CD4-positive, alpha-beta T cell treated with Interferon gamma for 1 hour (primary cell): ENCODE measurements at places on chromosomes 5 and 9.

DNA sequence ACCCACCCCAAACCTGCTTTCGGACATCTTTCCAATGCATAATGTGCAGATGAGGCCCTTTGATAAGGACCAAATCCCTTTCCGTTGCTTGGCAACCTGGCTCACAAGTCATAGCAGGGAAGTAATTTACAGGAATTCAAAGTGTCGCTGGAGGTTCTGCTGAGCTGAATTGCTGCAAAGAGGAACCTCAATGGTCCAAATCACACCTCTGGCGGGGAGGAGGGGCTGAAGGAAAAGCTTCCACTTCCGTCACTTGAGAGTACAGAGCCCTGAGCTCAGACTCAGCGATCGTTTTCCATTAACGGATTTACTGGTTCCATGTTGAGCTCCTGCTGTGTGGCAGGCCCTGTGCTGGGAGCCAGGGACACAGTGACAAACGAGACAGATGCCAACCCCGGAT is 99.3 kb downstream of the KCNIP1 start:
- no peak for DNase-seq

GRCh38 chr5:174903172-174903732 is 178.9 kb downstream of the MSX2 start:
- no peak for DNase-seq

GRCh38 chr5:148403344-148403743 is 19.6 kb downstream of the FBXO38 start:
- DNase-seq, result no peak

DNA sequence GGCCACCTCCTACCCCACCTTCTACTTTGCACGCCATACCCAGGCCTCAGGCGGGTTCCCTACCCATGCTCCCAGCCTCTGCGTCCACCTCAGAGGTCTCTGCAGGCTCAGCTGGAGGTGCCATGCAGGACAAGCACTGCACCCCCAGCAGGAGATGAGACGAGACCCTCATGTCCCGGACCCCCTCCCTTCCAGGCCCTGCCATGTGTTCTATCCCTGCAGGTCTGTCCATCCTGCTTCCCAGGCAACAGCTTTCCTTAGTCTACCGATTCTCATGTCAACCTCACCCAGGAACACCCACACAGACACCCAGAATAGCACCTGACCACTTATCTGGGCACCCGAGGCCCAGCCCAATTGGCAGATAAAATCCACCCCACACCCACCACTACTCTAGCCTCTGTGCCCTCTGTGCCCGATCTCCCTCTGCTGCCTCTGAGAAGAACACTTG is 52.1 kb downstream of the SEMA4D start:
- no peak for DNase-seq

DNA sequence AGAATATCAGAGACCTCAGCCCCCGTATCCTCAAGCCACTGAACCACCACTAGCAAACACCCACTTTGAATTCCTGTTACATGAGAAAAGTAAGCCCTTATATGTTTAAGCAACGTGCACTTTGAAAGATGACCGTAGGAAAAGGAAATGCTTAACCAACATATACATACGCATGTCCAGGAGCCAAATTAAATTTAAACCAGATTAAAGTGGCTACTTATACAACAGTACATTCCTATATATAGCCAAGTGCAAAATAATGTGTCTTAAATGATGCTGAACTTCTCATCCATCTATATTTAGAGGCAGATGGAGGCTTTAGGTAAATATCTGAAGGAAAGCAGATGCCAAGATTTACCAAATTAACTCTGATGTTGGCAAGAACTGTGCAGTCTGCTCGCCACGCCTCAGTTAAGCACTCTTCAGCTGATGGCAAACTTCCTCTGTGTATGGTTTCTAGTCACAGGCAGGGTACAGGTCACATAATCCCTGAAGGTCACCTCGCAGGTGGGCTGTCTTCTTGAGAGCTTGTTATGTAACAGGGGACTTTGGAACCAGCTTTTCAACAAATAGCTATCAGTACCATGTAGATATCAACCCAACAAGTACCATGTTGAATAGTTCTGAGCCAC is 8.6 kb downstream of the GCNT4 start:
- no peak for DNase-seq

DNA sequence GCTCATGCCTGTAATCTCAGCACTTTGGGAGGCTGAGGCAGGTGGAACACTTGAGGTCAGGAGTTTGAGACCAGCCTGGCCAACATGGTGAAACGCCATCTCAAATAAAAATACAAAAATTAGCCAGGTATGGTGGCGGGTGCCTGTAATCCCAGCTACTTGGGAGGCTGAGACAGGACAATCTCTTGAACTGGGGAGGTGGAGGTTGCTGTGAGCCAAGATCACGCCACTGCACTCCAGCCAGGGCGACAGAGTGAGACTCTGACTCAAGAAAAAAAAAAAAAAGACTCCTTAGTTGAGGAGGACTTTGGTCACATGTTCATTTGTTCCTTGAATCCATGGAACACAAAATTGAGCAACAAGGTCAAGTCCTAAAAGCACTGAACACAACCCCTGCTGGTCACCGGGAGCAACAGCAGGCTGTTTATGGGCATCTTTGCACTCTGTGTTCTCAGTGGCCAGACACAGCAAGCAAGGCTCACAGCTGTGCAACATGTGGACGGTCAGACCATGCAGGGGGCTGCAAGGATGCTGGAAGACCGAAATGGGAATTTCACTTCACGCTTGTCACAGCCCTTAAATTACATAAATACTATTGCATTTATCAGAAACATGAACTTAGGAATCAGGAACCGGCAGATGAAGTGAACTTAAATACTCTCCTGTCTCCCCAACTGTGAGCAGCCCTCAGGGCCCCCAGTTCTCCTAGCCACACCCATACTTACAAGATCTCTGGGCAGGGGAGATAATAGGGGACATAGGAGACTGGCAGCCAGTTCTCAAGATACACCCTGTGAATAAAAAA is 2.8 kb downstream of the GBGT1 start:
- peak; percentile 34 for DNase-seq

- DNase-seq, result no peak
Measured at GRCh38 chr5:31630931-31631330, 8.0 kb upstream of the PDZD2 start.

GRCh38 chr9:25954209-25954608 is 276.0 kb upstream of the TUSC1 start:
- DNase-seq, result no peak

DNA sequence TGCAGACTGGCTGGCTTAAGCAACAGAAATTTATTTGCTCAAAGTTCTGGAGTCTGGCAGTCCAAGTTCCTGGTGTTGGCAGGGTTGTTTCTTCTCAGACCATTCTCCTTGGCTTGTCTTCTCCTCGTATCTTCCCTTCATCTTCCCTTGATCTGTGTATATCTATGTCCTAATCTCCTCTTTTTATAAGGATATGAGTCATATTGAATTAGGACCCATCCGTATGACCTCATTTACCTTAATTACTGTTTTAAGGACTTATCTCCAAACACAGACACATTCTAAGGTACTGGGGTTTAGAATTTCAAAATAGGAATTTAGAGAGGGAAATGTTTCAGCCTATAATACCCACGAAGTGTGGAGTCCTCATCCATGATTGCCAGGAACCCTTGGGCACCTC is 13.1 kb upstream of the LPAR1 start:
- DNase-seq, result no peak

GRCh38 chr5:103127292-103127817 is 7.3 kb downstream of the PPIP5K2 start:
- no peak for DNase-seq

DNA sequence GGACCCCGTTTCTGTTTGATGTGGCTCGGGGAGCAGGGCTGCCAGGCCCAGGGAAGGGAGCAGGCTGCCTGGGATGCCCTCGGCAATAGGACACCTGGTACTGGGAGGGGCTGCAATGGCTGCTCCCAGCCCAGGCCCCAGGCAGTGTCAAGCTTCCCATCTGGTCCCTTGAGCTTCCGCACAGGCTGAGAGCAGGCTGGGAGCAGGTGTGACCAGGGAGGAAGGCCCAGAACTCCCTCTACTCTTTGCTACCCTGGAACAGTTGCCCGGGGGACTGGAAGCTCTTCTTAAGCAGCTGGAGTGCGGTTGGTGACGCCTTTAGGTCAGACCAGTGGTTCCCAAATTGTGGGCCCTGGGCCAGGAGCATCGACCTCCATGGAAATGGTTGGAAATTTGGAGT is 186.9 kb downstream of the GADD45G start:
- DNase-seq, result no peak

- no peak for DNase-seq
Measured at GRCh38 chr5:152801886-152802285, 396.8 kb upstream of the NMUR2 start.

GRCh38 chr5:5432020-5432707 is 9.7 kb downstream of the ICE1 start:
- DNase-seq, result no peak

DNA sequence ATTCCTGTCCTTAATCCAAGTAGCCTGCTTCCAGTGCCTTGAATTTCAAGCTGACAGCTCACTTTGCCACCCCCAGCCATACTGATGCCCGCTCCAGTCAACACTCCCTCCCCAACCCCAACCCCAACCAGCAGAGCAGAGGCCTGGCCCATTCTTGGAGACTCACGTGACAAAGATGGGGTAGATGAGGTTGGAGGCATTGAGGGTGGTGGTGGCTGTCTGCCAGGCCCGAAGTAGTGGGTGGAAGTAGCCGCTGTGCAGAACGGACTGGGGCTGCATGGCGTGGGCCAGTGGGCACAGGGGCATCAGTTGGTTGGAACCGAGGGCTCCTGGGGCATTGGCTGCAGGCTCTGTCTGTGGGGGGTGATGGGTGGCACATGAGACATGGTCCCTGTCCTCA is 7.8 kb downstream of the ALAD start:
- DNase-seq, result no peak

DNA sequence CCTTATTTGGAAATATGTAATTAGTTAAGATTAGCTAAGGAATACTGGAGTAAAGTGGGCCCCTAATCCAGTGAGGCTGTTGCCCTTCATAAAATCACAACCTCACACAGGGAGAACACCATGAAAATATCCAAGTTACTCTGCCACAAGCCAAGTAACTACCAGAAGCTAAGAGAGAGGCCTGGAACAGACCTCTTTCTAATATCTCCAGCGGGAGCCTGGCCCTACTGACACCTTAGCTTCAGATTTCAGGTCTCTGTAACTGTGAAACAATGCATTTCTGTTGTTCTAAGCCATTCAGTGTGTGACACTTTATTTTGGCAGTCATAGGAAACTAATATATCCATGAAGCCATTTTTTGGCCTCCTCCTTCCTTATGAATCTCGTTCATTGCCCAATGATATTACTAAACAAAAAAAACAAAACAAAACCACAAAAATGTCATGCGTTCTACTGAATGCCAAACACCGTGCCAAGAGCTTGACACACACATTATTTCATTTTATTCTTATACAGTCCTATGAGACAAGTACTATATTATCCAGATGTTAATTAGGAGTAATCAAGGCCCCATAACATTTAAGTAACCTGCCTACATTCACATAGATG is 699.0 kb downstream of the MAT2B start:
- DNase-seq, result no peak

DNA sequence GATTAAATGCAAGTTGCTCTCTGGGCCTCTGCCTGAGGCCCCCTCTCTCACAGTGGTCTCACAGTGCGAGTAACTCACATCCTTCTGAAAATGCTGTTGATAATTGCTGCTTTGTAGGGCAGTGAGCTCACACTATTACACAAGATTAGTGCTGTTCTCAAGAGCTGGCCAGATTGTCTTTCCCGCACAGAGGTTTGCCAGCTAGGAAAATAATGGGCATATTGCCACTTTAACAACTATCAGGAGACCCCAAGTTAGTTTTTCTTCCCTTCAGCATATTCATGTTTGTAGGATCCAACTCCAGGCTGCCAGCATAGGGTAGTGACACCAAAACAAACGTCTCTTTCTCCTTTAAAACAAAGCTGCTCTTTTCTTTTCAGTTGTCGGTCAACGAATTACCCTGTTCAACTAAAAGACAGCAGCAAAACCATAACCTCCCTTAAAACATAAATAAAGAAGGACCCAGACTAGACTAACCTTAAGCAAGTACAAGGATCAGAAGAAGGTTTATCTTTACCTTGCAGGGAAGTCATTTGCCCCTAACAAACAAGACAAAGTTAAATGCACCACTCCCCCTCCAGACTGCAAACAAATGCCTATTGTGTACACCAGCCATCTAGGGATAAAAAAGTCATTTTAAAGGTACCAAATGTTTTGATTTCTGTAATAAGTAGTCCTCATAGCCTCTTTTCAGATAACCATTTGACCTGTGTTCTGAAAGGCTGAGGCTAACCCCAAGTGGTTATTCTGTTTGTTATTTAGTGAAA is 91.4 kb downstream of the VCAN start:
- no peak for DNase-seq

DNA sequence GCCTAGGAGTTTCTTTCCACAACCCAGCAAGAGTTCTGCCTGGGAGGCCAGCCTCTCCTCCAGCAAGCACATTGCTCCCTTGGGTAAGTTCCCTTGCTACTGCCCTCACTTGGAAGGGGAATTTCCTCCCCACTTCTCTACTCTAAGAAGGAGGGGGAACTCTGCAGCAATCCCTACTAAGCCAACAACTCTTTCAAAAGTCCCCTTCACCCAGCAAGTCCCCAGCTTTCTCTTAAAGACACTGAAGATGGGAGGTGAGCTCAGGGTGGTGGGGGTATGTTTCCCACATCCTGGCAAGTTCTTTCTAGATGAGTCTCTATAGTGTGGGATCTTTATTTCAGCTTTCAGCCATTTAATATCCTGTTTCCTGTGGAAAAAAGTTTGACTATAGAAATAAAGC is 49.0 kb downstream of the PDE8B start:
- DNase-seq, result no peak

DNA sequence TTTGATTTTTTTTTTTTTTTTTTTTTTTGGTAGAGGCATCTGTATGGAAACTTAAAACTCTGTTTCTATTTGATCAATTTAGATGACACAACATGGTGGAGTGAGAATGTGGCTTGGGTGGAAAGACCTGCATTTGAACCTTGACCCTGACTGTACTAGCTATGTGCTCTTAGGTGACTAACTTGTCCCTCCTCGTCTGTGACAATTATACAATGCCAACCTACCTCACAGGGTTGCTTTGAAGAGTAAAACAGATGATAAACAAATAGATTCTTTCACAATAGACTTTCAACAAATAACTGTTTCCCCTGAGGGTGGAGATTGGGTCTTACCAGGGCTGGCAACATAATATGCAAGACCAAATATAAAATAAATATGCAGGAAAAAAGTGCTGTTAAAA is 109.3 kb downstream of the CRB2 start:
- DNase-seq, result no peak

DNA sequence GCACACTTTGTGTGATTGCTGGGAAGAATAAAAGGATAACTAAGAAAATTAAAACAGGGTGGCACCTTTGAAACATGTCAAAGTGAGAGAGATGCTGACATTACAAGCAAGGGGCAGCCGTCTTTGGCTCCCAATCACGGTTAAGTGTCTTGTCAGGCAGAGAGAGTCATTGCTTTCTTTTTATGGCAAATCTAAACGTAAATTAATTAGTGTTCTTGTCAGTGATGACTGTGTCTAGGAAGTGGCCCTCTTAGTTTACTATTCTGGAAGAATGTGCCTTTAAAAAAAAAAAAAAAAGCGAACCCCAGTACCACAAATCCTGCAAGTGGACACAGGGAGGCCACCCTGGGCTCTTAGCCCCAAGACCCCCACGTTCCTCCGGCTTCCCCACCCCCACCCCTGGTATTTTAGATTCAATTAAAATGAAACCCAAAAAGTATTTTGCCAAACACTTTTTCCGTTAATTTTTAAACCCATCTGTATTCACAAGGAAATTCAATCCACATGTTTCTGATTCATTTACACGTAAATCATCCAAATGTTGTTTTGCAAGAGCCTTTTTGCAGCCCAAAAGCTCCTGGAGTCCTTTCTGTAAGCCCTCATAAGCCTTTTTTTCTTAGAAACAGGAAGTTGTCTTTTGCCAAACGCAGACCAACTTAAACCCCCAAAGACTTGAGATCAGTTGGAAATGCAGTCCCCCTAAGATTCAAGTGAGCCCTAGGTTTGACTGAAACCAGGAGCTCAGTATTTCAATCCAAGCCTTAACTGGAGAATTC is 399.3 kb downstream of the EBF1 start:
- DNase-seq, result no peak
